ENCODE measurements at places on chromosomes 6 and 20.
A peak's percentile ranks its signal among the peaks of the same experiment; 100 is the strongest.

- DNase-seq, result no peak
These were observed 32.3 kb downstream of the GHRH start for GRCh38 chr20:37229357-37229756.

DNA sequence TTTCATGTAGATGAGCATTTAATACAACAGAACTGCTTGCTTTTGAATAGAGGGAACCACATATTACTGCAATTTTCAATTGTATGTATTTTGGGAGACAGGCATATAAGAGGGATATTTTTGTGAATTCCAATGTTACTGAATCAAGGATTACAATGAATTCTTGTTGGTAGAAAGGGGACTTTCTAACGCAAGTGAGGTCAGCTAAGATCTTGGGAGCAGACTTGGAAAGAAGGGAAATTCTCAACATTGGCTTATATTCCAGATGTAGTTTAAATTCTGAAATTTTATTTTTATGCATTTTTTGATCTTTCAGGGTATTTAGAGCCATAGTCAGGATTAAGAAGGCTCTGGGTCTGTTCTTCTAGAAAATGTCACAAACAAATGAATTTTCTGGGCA, 43.3 kb upstream of the CTAGE9 start:
- DNase-seq, result peak; percentile 54

GRCh38 chr20:57598060-57598459, 22.2 kb downstream of the ZBP1 start:
- DNase-seq, result no peak

- DNase-seq, result no peak
These were observed 155.7 kb upstream of the EYA4 start for GRCh38 chr6:133085471-133085870.

DNA sequence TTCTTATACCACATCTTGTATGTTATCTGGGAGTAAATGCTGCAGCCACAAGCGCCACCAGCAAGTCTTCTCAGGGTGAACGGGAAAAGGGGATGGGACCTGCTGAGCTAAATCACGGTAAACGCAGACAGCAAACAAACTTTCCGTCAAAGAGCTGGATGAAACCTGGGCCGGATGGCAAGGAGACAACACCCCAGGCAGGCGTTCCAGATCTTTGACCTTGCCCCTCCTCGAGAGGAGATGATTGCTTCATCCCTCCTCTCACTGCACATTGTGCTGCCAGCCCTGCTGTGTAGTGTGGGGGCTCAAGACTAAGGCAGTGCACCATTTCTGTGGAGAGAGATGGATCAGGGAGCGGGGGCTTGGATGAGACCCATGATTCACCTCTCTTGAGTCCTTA, 9.8 kb downstream of the RAET1E start:
- DNase-seq, result no peak

- DNase-seq, result no peak
These were observed 13.6 kb upstream of the SH3BGRL2 start for GRCh38 chr6:79617518-79617941.

GRCh38 chr6:26553264-26553634, 15.1 kb downstream of the HMGN4 start:
- DNase-seq, result peak; percentile 79

DNA sequence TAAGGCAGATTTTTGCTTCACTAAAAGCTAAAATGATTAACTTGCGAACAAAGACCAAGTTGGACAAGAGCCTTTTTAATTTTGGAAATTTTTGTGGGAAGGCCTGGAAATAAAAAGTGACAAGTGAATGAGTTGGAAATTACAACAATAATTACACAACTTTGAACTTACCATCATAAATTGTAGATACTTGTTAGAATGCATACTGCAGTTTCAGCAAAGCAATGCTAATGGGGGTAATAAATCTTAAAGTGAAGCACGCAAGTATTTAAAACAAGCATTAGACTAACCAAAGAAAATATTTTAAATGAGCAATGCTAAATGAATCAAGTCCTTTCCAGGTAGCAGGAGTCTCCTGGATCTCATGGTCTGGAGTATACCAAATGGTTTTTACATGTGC, 83.2 kb upstream of the EYA4 start:
- no peak for DNase-seq
